ENCODE measurements at places on chromosomes 1 and 21.

DNA sequence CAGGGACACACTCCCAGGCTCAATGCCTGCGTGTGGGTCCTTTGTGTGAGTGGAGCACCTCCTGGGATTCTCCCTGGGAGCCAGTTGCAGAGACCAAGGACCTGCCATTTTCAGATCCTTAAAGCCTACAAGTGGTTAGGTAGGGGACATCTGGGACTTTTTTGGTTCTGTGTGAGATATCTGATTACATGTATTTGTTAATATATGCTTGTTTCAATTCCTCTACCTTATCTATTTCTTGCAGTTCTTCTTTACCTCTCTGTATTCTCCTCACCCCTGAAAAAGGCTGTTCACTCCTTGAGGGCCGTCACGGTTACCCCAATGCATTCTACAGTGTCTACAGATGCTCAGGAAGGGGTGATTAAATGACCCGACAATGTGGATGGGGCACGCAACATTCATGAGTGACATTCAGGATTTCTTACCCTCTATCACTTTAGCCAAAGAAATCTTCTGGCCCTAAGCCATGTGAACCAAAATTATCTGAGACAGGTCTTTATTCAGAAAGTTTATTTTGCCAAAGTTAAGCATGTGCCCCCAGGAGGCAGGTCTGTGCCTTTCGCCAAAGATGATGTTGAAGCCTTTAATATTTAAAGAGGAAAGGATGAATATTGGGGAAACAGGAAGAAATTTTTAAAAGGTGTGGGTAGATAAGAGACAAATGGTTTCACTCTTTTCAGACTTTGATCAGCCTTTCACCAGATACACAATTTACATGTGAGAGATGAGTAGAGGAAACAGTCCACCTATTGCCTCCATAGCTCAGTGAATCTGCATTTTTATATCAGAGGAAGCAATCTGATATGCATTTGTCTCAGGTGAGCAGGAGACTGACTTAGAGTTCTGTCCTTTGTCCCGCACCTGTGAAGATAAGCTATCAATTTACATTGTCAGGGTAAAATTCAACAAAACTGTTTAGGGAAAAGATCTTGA is 44.6 kb upstream of the MPZL1 start:
- no peak for DNase-seq

GRCh38 chr1:172398193-172398592 is 22.3 kb upstream of the C1orf105 start:
- no peak for DNase-seq

DNA sequence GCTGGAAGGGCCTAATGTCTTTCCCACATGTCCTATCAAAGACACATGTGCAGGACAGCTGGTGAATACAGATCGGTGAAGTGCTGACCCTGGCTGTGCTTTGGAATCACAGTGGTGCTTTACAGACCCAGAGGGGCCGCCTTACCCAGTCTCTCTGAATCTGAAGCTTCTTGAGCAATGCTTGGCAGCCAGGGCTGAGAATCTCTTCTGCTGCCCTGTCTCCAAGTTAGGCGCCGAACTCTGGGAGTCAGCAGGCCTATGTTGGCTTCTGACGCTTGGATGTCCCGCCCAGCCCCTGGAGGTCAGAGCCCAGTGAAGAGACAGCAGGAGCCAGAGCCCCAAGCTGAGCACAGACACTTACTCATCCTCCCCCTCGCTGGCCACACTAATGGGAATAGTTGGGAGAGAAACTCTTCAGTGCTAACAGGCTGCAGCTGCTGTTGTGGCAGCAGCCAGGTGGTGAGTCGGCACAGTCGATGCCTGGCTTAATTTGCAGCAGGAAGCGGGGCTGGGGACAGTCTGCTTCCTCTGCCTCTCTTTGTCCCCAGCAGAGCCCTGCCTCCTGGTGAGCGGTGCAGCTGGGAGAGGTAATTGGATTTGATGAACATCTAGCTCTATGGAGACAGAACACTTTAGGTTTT is 68.1 kb downstream of the URB2 start:
- peak; percentile 86 for DNase-seq

DNA sequence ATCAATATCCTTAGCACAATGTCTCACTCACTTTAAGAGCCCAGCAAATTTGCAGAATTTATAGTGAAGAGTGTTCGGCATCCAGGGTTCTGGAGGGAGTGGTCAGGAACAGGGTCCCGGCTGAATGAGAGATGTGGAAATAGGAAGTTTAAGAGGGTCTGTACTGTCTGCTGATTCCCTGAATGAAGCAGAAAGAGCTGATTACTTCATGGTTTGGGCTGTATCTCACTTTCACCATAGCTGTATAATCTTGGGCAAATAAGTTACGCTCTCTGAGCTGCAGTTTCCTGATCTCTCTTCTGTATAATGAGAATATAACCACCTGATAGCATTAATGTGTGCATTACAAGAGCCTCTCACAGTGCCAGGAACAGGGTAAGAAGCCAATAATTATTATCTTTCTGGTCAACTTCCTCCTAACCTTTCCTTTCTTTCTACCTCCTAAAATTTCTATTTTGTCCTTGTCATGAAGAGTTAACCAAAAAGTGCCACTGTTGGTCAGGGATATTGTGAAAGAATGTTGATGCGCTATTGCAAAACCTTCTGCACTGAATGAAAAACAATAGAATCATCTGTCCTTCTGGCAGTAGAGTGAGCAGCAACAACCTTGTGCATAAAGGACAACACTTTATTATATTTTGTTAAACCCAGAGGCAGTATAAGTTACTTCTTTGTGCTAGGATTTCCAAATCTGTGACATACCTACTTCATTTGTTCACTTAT is 14.7 kb upstream of the PTGFR start:
- no peak for DNase-seq

GRCh38 chr1:84907095-84907827 is 14.3 kb upstream of the LPAR3 start:
- DNase-seq: no peak

DNA sequence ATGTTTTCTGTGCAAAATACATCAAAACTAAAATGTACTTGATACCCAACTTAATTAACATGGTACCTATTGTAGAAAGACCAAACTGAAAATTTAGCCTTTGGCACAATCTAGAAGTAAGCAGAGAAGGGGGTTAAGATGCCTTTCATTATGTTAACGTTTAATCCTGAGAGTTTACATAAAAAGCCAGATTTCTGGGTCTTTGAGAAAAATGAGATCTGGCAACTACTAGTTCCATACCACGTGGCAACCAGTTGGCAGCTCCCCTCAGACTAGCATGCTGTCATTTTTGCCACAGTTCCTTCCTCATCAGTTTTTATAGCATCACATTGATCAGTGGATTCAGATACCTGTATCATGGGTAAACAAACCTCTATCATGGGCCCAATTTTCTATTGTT is 1.5 kb downstream of the RO60 start:
- DNase-seq: no peak

GRCh38 chr1:9688599-9688998 is 37.1 kb downstream of the PIK3CD start:
- no peak for DNase-seq

- DNase-seq: no peak
Observed at GRCh38 chr1:6512908-6513280, 21.4 kb upstream of the PLEKHG5 start.

DNA sequence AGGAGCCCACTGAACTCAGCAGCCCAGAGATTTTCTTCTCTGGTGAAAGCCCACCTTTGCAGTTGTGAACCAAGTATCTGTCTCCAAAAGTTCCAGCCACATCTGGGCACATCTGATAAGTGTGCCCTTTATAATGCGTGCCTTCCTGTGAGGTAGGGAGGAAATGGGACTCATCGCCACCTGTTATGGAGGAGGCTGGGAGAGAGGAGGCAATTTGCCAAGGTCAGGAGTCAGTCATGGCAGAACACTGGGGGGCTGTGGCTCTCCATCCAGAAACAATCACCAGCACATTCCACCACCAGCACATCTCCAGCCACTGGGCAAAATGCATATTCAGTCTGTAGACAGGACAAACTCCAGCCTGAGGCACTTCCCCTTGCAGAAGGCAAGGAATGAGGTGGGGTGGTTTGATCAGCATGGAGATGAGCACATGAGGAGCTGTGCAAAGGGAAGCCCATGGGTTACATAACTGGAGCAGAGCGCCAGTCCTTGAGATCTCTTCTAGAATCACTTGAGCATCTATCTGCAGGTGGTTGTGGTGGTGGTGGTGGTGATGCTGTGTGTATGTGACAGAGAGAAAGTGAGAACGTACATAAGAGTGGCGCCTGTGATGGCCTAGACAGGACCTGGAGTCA is 15.0 kb upstream of the LEMD1 start:
- DNase-seq: no peak

- DNase-seq: no peak
Observed at GRCh38 chr21:16211339-16212303, 481.8 kb downstream of the USP25 start.

DNA sequence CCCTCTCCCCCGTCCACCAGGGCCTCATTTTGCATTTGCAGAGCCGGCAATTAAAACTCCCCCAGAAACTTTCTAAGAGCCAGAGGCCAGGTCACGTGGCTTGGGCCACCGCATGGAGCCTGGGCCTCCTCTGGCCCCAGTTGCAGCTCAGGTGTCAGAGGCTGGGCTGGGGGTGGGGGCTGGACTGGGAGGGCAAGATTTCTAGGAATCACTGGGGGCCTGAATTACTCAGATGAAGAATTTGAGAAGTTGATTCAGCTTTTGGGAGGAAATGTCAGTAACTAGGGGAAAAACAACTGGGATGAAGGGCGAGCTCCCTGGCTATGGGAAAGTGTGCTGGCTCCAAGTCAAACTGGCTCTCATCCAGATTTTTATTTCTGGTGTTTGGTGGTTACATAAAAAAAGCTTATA is 151.0 kb downstream of the CDC7 start:
- peak; percentile 70 for DNase-seq

DNA sequence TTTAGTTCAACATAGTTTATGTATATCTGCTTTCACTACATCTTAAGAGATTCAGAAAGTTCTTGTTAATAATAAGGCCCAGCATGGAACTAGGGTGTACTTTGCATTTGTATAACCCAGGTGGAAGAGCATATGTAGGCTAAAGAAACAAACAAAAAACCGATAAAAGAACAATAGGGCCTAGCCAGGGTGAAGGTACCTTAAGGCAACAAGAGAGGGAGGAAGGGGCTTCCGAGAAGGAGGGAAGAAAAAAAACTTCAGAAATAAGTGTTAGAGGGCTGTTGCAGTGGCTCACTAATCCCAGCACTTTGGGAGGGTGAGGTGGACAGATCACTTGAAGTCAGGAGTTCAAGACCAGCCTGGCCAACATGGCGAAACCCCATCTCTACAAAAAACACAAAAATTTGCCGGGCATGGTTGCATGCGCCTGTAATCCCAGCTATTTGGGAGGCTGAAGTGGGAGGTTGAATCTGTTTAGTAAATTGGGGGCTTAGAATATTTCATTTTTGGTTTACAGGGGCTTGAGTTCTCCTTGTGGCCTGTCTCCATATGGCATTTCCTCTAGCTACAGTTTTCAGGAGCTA is 4.7 kb upstream of the SPATA45 start:
- DNase-seq: no peak

- no peak for DNase-seq
Observed at GRCh38 chr1:212214325-212214724, 70.9 kb upstream of the PPP2R5A start.

DNA sequence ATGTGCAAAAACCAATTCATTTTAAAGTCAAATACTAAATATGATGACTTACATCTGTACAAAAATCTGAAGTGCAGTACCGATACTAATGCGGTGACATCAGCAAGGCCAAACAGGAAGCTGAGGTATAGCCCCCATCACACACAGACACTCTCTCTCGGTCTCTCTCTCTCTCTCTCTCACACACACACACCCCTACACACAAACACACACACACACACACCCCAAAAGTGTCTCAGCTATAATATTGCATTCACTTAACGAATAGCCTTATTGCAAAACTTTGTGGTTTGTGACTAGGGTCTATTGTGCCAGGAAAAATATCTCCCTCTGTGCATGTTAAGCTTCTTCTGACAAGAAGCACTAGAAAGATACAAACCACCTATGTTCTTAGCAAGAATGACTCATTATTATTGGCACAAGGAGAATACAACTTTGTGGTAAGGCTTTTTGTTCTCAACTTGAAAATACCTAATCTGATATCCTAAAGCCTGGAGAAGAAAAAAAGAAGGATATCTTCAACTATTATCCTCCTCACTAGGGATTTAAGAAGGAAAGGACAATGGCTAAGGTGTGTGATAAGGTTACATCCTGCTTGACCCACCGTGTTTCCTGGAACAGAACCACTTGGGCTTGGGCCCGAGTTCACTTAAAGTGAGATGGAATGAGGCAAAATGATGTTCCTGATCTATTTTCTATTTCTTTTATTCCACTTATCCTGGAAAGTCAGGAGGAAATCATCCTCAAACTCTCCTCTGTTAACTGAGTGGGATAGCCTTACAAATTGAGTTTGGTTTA is 107.1 kb downstream of the NIBAN1 start:
- DNase-seq: no peak

DNA sequence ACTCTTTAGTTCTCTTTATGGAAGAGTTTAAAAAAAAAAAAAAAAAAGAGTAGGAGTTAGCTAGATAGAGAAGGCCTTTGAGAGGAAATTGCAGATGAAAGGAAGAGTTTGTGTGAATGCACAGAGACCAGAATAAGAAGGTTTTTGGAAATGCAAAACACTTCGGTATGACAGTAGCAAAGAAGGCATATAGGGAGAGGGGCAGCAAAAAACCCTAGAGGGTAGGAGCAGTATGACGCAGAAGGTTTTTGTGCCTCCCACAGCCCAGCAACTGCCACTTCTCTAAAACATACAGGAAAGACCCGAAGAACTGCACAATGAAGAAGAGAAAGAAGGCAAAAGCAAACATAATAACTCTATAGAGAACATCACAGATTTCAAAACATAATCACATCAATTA is 84.3 kb downstream of the WDR64 start:
- no peak for DNase-seq

DNA sequence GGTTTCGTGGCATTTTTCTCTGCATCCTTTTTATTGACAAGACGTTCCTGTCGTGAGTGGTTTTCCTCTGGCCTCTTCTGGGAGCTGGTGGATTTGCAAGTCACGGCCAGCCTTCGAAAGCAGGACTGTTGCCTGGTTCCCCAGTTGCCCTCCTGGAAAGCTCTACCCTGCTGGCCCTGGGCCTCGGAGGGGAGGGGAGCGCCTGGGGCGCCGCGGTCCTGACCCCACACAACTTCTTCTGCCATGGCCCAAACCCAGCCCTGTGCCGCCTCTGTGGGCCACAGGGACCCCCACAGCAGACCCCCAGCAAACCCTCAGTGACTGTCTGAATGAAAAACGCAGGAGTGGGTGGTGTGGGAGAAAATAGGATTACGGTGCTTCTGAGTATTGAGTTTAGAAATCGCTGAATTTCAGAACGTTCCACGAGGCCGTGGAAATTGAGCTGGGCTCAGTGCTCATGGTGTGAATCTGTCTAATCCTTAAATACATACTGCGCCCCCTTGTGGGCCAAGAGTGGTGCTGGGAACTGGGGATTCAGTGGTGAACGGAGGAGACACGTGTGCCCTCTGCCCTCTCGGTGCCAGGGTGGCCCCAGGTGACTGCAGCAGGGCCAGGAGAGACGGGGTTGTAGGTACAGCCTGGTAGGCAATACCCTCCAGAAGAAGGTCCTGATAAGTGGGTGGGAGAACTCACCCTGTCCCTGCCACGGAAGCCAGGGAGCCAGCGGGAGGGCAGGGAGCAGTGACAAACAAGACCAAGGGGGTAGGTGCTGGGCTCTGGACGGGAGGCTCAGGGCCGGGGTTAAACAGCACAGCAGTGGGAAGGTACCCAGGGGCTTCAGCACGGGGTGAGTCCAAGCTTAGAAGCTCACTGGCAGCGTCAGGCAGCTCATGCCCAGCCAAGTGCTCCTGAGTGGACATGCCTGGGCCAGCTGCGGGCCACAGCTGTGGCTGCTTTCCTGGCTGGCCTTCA is 101.2 kb upstream of the COL6A1 start:
- DNase-seq: no peak

GRCh38 chr1:95176861-95177260 is 57.1 kb upstream of the RWDD3 start:
- DNase-seq: no peak

Measured in right lung (tissue), 10 donors.